ENCODE measurements at places on chromosomes 5 and 9. TPM values are rescaled to one million over a fixed set of nuclear protein-coding genes. Genes with fewer than 3 reads are reported as not detected.

- DNase-seq: no peak
Observed at GRCh38 chr5:62308439-62308838, 2.4 kb downstream of the KIF2A start.

DNA sequence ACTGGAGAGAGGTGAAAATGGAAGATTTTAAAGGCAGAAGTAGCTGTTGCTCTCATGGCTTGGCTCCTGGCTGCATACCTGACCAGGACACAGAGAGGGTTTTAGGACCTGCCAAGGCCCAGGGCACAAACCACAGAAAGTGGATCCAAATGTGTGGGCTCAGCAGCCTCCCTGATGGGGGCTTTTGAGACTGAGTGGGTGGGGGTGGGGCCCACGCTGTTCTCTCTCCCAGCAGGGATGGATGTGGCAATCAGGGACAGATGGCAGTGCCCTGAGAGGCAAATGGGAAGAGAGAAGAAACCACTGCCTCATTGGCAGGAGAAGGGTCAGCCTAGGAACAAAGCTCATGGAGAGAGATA lies 34.9 kb upstream of the TIFAB start:
- DNase-seq: no peak

- DNase-seq: no peak
Observed at GRCh38 chr5:149739371-149739770, 9.3 kb downstream of the PPARGC1B start.

- DNase-seq: no peak
Observed at GRCh38 chr5:95519151-95519550, 35.6 kb downstream of the SKIC3 start.

DNA sequence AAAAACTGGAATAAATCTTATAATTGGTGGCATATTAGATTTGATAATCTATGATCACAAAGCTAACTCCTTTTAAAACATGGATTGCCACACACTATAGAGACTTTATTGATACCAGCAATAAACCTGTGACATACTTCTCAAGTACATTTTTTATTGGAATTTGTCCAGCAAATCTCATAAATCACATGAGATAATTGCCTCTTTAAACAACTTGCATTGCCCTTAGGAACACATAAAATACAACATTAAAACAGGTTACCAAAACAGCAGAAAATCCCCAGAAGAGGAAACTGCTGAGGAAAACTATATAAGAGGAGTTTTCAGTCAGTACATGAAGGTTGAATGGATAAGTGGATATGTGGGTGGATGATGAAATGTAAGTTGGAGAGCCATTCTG lies 124.6 kb downstream of the SNCAIP start:
- no peak for DNase-seq

DNA sequence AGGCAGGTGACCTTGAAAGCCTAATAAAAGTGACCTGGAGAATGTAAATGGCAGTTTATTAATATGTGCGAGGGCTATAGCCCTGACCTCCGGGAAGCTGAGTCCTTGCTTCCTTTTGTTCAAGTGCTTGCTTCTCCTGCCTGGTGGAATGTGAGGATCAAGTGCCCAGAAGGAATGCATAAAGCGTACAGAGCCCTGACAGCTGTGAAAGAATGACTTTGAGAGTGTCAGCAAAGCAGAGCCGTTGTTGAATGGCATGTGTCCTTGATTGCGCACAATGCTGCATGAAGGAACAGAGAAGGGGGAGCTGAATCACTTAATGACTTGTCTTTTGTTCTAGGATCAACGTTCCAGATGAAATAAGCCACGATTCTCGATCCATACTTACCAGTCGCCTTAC lies 133.0 kb downstream of the SLF1 start:
- DNase-seq: no peak

GRCh38 chr9:129487658-129488483 lies 133.0 kb downstream of the C9orf50 start:
- peak; percentile 69 for DNase-seq

DNA sequence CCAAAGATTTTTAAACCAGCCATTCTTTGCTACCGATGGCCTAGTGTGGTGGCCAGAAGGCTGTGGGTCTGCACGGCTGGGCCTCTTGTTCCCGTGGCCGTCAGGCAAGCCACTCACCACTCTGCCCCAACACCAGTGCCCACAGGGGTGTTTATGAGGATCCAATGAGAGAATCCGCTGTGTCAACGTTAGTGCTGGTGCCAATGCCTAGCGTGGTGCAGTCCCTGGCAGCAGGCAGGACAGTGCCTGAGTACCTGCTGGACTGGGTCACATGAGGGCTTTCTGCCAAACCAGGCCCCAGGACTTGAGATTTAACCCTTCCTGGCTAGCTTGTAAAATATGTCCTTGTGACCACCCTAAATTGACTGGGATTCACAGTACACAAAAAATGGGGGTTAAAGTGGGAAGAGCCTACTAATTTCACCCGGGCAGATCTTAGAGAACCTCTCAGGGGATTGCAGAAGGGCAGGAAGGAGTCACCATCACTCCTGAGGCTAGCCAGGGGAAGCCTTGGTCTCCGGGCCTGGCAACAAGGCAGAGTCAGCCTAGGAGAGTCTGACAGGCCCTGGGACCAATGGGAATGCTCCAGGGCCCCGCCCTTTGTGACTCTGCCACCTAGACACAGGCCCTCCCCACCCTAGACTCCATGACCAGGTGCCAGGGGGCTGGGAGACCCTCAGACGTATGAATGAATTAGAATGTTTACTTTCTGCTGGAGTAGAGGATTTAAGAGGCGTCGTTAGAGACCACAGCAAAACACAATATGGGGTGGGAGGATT lies 63.2 kb upstream of the FSTL4 start:
- DNase-seq: no peak

DNA sequence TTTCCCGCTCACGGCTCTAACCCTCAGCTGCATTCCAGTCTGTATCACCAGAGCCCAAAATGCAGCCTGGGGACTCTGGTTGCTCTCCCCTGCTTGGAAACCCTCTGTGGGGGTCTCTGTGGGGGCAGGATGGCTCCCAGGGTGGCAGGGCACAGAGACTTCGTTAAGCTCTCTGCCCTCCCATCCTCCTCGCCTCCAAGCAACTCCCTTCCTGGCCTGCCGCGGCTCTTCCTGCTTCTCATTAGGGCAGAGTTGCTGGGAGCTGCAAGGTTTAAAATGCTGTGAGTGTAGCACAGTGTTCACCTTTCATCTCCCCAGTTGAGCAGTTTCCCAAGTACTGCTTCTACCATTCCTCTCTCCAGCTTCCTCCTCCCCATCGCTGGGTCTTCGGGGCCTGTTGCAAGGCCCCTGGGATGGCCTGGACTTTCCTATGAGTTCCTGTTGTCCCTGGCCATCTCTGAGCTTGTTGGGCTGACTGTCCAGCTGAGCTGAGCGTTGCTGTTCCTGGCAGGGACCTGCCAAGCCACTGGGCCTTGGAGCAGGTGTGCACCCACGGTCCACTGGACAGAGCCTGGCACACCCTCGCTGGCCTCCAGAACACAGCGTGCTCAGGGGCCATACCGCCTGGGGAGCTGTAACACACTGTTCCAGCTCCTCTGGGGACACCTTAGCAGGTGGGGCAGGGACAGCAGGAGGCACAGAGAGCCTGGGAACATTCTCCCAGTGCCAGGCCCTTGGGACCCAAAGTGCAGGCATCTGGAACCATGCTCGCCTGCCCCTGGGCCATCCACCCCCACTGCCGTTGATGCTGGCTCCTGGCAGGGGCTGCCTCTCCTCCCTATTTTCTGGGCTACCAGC lies 188.4 kb downstream of the C9orf50 start:
- DNase-seq: no peak

HACD4 gene
- 4.8 TPM for total RNA-seq

SHC3 gene
- 26.5 TPM for total RNA-seq

PTGR1 gene
- 88.4 TPM for total RNA-seq

N4BP3 gene
- total RNA-seq: 0.18 TPM

ACTBL2 gene
- total RNA-seq: not detected

PSD2 gene
- total RNA-seq: 0.08 TPM

HINT1 gene
- 152 TPM for total RNA-seq

SERINC5 gene
- total RNA-seq: 17.1 TPM

PCDHAC2 gene
- total RNA-seq: not detected

OR1L1 gene
- total RNA-seq: not detected
